ENCODE measurements at places on chromosomes 4 and X.

- DNase-seq, result peak; percentile 4
These were observed 95.4 kb upstream of the PLAC1 start for GRCh38 chrX:134753718-134754008.

DNA sequence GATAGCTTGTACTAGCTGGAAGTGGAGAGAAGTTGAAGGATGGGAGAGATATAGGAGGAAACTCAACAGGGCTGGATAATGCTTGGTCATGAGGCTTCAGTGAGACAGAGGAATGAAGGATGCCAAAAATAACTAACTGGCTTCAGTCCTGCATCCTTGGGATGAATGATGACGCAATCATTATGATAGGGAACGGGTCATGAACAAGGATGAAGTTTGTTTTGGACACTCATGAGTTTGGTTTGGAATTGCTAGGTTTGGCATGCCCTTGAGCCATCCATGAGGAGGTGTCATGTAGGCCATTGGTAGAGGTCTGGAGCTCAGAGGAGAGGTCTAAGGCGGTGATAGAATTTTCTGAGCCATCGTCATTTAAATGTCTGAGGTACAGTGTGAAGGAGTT lies 160.0 kb upstream of the NHS start:
- peak; percentile 34 for DNase-seq

GRCh38 chrX:97850911-97851310 lies 967.2 kb downstream of the RPA4 start:
- DNase-seq, result no peak

DNA sequence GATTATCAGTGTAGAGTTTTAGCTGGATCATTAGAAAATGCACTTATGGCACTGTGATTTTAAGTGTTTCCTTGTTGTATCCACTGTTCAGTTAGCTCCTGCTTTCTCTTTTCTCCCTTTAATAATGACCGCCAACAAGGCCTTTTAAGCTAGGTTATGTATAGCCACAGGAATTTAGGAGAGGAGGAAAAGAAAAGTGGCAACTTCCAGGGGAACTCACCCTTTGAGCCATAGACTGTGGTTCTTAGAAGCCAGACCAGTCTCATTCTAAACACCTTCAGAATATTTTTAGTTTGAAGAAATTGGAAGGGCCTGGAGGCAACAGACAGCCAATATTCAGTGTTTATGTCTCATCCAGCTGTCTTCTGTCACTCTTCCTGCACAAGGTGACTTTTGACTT lies 6.1 kb downstream of the FGF2 start:
- DNase-seq, result no peak

GRCh38 chr4:182493377-182493776 lies 250.2 kb downstream of the TENM3 start:
- no peak for DNase-seq

- DNase-seq, result no peak
These were observed 17.8 kb upstream of the TENM3 start for GRCh38 chr4:182225257-182225852.

DNA sequence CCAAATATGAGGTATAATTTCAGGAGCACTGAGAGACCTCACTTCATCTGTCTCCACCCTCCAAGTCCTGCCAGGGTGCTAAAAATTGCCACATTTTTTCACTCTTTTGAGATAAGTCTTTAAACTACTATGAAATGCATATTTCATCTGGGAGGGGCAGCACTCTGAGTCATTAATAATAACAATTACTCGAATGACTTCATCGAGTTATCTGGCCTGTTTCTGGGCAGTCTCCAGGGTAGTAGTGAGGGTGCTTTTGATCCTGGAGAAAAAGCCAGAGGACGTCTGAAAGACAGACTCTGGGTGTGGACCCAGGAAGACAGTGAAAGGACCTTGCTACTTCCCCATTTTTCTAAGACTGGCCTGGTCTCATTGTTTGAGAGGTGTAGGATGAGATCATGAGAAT lies 42.3 kb upstream of the SRD5A3 start:
- DNase-seq, result no peak

- peak; percentile 86 for DNase-seq
These were observed 44.3 kb downstream of the NYX start for GRCh38 chrX:41491267-41492004.

GRCh38 chr4:123649645-123650391 lies 253.2 kb downstream of the SPRY1 start:
- DNase-seq, result peak; percentile 28

GRCh38 chr4:147891476-147892115 lies 159.7 kb downstream of the ARHGAP10 start:
- no peak for DNase-seq

GRCh38 chr4:120838784-120839183 lies 83.7 kb downstream of the PRDM5 start:
- DNase-seq, result no peak

GRCh38 chr4:69896530-69897116 lies 34.2 kb upstream of the CSN1S1 start:
- no peak for DNase-seq

GRCh38 chr4:26015133-26015651 lies 101.2 kb downstream of the SMIM20 start:
- DNase-seq, result peak; percentile 100

- no peak for DNase-seq
These were observed 13.2 kb downstream of the FGA start for GRCh38 chr4:154577324-154577723.

GRCh38 chr4:181216501-181216900 lies 1026.7 kb upstream of the TENM3 start:
- no peak for DNase-seq

DNA sequence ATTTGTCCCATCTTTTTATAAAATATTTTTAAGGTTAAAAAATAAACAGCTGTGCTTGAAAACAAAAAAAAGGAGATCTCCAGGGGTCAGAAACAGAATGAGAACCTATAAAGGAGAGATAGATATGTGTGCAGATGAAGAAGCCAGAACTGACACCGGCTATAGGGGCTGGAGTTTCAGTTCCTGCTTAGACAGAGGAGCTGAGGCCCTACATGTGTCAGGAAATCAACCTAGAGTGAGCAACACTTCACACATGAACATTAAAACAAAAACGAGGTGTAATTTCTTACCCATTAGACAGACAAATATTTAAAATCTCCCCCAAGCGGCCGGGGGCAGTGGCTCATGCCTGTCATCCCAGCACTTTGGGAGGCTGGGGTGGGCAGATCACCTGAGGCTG lies 17.8 kb upstream of the HUWE1 start:
- no peak for DNase-seq

- peak; percentile 85 for DNase-seq
These were observed 120.6 kb upstream of the EDNRA start for GRCh38 chr4:147360301-147360700.

- no peak for DNase-seq
These were observed 130.8 kb downstream of the CPZ start for GRCh38 chr4:8723222-8723980.

DNA sequence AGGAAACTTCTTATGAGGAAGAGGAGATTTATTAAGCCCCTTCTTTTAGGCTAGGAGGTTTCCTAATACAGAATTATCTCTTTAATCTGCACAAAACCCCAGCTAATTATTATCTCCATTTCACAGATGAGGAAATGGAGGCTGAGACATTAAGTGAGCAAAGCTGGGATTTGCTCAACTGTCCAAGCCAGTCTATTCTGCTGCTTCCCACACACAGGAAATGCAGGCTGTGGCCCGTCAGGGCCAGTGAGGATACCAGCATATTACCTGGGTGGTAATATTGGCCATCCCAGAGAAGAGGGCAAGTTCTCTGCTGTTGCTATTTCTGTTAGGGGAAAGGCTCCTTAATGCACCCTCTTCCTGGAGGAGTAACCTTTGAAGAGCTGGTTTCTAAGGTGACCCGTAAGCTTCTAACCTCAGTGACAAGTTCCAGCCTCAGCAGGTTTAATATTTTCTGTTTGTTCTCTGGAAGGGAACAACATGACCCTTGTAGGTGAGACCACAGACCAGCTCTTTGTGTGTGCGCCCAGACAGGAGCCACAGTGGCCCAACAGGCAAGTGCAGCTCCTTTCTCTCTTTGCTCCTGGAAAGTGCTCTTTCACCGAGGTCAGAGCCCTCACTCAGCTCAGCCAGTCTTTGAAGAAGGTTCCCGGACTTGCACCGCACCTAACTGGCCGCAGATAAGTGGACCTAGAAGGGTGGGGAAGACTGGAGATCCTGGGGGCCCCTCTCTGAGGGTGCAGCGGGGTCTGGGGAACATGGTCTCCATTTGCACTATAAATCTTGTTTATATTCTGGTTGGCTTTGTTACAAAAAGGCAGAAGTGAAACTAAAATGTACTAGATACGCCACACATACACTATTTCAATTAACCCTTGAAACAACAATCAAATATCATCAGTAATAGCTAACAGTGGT lies 35.5 kb downstream of the TBC1D9 start:
- DNase-seq, result no peak

DNA sequence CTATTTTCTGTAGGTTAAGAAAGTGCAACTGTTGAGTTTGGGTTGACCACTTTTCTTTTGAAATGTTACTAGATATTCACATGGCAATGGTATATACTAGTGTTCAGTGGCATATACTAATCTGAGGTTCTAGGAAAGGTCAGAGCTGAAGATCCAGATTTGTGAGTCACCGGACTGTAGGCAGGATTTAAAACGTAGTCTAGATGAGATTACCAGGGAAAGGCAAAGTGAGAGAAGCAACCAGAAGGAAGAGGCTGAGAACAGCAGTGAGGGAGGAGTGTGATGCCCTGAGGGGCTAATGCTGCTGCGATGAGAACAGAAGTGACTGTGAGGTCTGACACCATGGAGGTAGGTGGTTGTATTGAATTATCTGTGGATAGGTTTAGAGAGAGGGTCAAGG lies 9.7 kb upstream of the PLA2G12A start:
- no peak for DNase-seq

DNA sequence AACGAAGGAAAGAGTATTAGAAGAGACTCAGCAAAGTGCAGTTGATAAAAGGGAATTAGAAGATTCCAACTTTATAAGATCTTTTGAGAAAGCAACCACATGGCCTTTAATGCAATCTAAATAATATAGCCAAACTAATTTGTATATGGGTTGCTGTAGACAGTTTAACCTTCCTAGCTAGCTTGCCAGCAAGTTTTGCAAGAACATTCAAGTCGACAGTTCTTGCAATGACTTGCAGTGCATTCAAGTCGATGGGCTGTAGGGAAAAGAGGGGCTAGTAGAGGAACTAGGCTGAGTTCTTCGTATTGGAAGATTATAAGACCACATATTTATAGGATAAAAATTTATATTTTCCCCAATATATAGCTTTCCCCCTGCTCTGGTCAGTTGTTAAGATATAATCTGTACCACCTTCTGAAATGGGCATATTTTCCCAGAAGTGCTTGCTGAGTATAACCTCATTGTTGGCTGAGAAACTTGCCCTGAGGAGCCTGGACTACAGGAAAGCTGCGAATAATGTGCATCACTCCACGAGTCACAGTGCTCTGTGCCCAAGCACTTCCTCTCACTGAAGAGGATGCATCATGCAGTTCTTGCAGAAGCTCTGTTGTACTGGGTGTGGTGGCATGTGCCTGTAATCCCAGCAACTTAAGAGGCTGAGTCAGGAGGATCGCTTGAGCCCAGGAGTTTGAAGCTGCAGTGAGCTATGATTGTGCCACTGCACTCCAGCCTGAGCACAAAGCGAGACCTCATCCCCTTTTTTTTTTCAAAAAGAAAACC lies 56.7 kb downstream of the DOCK11 start:
- DNase-seq, result no peak

GRCh38 chrX:13046141-13046855 lies 1.9 kb upstream of the FAM9C start:
- no peak for DNase-seq

DNA sequence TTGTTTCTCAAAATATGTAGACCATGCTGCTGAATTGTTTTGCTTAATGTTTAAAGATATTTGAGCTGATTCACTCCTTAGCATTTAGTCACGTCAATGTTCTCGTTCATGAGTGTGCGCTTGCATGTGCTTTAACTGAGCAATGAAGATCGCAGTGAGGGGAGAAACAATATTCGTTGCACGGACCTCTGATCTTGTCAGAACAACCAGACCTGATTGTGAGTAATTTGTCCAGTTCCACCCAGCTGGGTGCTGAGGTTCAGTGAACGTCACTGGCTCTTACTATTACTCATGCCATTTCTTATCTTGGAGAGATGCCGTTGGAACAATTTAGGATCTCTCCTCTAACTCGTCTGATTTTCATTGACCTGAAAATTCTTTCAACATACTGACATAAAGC lies 15.0 kb upstream of the PRKX start:
- DNase-seq, result no peak

DNA sequence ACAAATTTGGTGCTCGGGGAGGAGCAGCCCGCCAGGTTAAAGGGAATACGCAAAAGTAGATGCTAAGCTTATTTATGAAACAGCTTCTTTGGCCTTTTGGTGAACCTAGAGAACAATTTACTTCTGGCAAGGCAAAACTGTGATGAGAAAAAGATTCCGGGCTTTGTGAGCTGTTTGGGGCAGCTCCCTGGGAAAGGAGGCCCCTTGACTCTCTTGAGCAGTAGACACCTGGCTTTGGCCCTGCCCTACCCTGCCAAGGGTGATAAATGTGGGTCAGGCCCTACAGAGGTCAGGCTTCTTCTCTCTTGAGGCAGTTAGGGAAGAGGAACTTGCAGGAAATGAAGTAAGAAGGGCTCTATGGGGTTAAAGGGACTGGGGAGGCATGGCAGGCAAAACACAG lies 509.6 kb downstream of the MID1IP1 start:
- no peak for DNase-seq

GRCh38 chr4:145045180-145045579 lies 52.8 kb downstream of the ANAPC10 start:
- no peak for DNase-seq

DNA sequence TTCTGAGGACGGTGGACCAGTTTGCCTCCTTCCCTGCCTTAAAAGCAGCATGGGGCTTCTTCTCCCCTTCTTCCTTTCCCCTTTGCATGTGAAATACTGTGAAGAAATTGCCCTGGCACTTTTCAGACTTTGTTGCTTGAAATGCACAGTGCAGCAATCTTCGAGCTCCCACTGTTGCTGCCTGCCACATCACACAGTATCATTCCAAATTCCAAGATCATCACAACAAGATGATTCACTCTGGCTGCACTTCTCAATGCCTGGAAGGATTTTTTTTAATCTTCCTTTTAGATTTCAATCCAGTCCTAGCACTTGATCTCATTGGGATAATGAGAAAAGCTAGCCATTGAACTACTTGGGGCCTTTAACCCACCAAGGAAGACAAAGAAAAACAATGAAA lies 255.3 kb downstream of the RAPGEF2 start:
- DNase-seq, result peak; percentile 51

DNA sequence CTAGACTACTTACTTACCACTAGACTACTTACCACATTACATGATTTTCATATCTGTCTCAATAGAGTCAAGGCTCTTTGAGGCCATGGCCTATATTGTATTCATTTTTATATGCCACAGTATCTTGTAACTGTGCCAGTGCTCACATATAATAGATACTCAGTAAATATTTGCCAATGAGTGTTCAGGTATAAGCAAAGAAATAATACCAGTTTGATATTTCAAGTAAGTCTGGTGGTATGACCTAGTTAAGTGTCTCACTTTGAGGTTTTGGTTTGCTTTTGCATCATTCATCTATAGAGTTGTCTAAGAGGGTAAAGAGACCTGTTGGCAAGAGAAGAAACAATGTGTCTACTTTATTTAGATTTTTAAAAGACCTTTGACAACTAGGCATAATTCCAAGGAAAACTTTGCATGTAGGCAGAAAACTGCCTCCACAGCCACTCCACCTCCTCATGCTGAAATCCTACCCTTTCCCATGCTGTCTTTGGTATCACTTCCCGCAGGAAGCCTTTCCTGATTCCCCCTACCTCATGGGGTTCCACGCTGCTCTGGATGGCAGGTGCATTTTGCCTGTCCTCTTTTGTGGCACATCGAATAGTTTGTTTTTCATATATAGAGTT lies 91.3 kb upstream of the KLHL13 start:
- DNase-seq, result no peak

- no peak for DNase-seq
These were observed 313.0 kb downstream of the ARHGAP10 start for GRCh38 chr4:148044912-148045352.
